ENCODE measurements at places on chromosomes 12 and 14. TPM values are rescaled to one million over a fixed set of nuclear protein-coding genes. Genes with fewer than 3 reads are reported as not detected.
A peak's percentile ranks its signal among the peaks of the same experiment; 100 is the strongest.

LRP1-AS gene
- not detected for total RNA-seq

NXPH4 gene
- total RNA-seq, result not detected

CHGA gene
- not detected for total RNA-seq

CCDC197 gene
- total RNA-seq, result not detected

BIN2 gene
- total RNA-seq, result 216 TPM

REP15 gene
- not detected for total RNA-seq

RASAL1 gene
- total RNA-seq, result 0.15 TPM

SLC11A2 gene
- total RNA-seq, result 51.5 TPM

CDH24 gene
- 1.8 TPM for total RNA-seq

SIVA1 gene
- total RNA-seq, result 85.7 TPM

METTL17 gene
- 91.2 TPM for total RNA-seq

WDR20 gene
- 50.7 TPM for total RNA-seq

CD27 gene
- 76.1 TPM for total RNA-seq

LTB4R2 gene
- total RNA-seq, result 23.3 TPM

VWF gene
- 0.55 TPM for total RNA-seq

- DNase-seq, result no peak
Observed at GRCh38 chr14:39015360-39015961, 87.6 kb downstream of the SEC23A start.

DNA sequence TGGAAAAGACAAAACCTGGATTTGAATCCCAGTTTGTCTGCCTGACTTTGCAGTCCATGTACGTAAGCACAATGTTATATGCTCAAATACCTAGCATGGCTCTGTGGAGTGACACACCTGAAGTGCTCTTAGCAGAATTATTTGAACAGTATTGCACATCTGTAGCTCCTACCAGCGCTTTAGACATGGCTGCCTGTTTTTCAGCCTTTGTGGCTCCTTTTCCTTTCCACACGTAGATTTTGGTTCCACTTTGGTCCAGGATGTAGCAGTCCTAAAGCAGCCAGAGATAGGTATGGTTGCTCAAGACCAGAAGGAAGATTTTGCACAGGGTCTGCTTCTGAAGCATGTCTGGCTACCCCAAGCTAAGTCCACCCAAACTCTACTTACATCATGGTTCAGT lies 9.1 kb downstream of the AVIL start:
- DNase-seq, result no peak

GRCh38 chr14:33676135-33676566 lies 274.7 kb downstream of the EGLN3 start:
- DNase-seq, result no peak

GRCh38 chr12:2980630-2981029 lies 21.4 kb downstream of the TEAD4 start:
- DNase-seq, result no peak

GRCh38 chr14:62126879-62127478 lies 364.8 kb downstream of the SNAPC1 start:
- DNase-seq, result no peak

DNA sequence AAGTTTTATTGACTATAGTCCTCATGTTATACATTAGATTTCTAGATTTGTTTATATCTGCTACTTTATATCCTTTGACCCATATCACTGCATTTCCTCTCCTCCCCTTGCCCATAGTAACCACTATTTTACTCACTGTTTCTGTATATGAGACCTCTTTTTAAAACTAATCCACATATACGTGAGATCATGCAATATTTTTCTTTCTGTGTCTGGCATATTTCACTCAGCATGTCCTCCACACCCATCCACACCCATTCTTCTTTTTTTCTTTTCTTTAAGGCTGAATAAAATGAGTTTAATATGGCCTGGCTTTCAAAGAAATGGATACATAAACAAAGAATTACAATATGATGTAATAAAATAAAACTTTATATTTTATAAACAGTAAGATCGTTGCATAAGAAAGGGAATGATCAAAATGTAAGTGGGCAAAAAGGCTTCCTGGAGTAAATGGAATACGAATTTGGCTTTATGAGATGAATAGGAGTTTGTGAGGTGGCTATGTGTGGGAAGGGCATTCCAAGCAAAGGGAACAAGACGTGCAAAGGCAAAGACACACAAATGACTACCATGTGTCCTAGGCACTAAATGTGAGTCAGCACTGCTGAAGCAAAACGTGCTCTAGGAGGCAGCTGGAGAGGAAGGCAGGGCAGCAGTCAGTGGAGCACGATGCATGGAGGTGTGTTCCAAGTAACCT lies 53.2 kb upstream of the HIF1A start:
- DNase-seq, result no peak

- DNase-seq, result no peak
Observed at GRCh38 chr14:45038865-45039264, 45.1 kb upstream of the PRPF39 start.

DNA sequence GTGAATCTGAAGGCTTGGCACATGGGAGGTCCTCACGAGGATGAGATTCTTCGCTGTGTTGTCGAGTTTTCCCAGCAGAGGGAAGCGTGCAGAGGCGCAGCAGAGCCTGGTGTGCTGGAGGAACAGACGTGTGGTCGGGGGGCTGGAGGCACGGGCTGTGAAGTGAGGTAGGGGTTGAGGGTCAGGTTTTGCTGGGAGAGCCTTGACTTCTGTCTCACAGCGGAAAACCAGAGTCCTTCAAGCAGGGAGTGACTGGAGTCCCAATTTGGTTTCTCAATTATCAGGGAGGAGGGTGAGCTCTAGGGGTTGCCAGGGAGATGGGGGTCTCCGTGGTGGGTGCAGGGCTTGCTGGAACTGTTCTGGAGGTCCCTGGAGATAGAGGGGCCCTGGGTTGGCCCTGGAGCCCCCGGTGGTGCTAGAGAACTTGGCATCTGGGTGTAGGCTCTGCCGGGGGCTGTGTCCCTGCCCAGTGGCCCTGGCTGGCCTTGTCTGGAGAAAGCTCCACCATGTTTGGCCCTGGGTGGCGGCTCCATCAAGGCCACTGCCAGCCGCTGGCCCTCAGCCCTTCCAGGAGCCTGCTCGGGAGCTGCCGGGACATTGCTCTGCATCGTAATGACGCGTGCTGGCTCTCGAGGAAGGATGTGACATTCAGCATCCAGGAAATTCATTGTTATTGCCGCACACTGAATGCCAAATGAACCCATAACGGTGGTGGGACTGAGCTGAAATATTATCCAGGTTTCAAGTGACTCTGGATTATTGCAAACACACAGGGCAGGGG lies 215.7 kb downstream of the KIF26A start:
- DNase-seq, result no peak

DNA sequence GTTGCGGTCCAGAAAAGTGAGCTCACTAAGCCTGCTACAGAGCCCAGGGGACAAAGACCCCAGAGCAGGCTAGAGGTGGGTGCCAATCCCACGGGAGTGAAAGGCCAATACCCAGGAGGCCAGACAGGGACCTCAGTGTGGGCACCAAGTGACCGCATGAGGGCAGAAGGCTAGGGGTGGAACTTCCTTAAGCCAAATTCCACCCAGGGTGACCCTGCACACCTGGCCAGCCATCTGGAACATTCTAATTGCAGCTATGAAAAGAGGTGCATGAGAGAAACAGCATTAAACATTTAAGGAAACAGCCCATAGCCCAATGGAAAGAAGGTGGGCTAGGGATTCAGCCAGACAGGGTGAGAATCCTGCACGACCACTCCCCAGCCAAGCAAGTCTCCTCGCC lies 19.4 kb downstream of the GLTP start:
- DNase-seq, result no peak

DNA sequence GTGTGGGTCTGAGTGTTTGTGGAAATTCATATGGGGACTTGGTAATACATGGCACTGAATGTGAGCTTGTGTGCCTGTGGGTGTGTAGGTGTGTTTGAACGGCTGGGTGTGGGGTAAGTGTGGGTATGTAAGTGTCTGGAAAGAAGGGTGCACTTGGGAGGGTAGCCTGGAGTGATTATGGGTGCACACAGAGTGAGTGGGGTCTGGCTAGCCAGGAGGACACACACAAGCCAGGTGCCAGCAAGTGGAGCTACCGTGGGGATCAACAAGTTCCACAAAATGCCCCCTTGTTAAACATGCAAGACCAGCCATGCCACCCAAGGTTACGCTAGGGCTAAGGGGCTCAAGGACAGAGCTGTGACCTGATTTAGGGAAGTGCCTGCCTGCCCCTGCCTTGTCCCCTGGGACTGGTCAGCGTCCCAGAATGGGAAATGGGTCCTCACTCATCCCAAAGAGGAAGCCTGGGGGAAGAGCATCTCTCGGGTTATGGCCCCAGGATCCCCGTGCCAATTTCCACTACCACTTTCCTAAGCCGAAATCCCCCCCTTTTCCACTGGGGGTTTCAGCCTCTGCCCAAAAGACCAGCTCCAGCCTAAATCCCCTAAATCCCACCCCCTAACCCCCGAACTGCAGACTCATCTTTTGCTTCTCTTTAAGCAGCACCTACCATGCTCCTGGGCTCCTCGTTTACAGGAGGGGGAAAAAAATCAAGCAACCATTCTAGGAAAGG lies 118.6 kb downstream of the DICER1 start:
- DNase-seq, result no peak

GRCh38 chr14:20295067-20295466 lies 10.7 kb downstream of the TTC5 start:
- DNase-seq, result no peak

DNA sequence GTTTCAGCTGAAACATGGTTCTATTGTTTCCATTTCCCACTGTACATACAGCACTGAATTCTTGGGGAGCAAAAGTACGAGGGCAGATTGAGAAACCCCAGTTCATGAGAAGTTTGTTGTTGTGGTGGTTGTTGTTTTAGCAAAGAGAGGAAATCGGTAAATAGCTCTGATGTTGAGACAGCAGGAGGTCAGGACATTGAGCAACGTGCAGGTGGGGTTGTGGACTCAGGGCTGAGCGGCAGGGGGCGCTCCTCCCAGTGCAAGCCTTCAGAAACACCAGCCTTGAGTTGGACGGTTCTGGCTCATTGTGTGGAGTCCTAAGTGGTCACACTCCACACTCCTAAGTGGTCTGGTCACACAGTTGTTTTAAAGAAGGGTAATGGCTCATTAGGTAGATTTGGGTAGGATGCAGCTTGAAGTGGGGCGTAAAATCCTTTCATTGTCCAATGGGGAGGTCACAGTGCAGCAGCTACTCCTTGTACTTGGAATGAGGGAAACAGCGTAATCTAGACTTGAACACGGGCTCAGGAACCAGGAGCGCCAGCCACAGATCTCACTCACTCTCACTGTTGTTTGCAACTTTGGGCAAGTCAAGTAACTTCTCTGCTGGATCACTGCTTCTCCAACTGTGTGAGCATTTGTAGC lies 14.5 kb upstream of the PWP1 start:
- peak; percentile 9 for DNase-seq

DNA sequence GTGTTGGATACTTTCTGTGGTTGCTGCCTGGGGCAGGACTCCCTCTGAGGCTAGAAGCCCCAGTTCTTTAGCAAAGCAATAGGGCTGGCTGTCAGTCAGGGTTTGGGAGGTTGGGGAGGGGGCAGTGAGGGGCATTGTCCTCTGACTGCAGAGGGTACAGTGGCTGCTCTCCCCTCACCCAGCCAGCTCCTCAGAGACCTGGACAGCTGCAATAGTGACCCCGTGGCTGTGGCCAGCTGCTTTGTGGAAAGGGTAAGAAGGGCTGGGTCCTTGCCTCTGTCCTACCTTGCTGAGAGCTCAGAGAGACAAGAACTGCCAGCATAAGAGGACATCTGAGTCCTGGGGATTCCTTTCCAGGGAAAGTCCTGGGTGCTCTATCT lies 25.8 kb downstream of the PLEKHG3 start:
- no peak for DNase-seq

DNA sequence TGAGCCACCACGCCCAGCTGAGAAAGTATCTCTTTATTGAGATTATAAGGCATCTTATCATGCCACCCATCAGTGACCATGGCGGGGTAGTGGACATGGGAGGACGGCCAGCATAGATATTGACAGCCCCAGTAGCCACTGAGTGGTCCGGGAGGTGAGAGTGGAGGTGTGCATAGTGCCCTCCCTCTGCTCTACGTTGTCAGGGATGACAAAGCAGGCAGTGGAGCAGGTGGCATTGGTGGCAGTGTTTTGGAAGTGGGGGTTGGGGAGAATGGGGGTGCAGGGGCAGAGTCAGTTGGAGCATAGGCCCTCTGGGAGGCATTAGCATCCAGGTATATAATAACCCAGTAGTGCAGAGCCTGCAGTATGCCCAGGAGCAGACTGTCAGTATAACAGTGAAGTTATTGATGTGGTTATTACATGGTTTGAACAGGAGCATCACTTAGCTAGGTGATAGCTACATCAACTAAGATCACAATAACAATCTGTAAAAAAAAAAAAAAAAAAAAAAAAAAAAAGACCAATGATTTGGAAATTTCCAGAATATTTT lies 41.1 kb downstream of the GNG2 start:
- no peak for DNase-seq

DNA sequence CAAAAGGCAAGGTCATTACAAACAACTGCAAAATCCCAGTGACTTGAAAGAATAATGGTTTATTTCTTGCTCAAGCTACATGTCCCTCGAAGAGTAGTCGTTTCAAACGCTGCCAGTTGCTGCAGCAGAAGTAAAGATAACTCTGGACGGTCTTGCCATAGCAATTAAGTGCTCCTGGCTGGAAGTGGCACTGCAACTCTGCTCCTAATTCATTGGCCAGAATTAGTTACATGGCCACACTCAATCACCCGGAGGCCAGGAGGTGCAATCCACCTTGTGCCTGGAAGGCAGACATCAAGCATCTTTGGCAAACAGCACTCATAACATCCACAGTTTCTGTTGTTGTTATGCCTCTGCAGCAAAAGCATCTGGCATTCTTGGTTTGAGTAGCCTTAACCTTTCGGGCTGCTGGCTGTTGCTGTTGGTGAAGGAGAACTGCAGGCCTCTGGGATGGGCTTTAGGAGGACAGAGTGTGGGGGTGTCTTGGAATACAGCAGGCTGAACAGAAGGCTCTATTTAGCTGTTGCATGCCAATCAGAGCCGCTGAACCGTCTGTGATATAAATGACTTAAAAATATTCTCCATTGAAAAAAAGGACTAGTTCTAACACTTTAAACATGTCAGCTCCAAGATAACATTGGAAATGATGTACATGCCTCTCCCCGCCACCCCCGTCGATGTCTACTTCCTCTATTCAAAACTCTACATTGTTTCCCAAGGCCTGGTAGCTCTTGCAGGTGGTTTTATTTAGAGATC lies 123.5 kb upstream of the DYRK2 start:
- no peak for DNase-seq

- DNase-seq, result no peak
Observed at GRCh38 chr14:89445273-89445973, 28.4 kb upstream of the FOXN3 start.

DNA sequence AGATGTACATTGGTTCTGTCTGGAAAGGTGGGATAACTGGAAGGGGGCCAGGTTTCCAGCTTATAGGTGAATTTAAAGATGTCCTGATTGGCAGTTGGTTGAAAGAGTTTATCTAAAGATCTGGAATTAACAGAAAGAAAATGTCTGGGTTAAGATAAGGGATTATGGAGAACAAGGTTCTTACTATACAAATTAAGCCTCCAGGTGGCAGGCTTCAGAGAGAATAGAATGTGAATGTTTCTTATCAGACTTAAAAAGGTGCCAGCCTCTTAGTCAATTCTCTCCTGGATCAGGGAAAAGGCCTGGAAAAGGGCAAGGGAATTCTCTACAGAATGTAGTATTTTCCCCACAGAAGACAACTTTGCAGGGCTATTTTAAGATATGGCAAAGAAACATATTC lies 53.1 kb downstream of the CNTN1 start:
- DNase-seq, result no peak

Measured in T-helper 17 cell (primary cell).